ENCODE measurements at places on chromosomes 3 and 15.
A peak's percentile ranks its signal among the peaks of the same experiment; 100 is the strongest.

- DNase-seq, result no peak
Observed at GRCh38 chr3:142626971-142627370, 30.8 kb downstream of the PLS1 start.

DNA sequence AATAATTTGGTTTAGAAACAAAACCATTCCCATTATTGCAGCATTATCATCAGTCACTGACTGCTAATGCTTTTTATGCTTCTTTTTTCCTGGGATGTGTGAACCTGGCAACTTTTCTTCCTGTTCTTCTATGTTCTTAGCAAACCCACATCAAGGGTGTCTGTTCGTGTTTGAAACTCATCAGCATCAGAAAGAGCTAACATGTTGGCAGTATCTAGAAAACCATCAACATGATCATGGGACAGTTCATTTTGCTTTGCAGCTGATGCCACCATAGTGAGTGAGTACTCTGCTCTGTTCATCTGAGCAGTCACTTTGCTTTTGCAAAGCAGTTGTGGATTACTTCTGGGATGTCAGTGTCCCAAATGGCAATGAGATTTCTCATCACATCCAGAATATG lies 5.9 kb downstream of the DPH3 start:
- DNase-seq, result no peak

- no peak for DNase-seq
Observed at GRCh38 chr3:73966733-73967132, 342.0 kb upstream of the PDZRN3 start.

- DNase-seq, result no peak
Observed at GRCh38 chr3:196246612-196247308, 30.4 kb downstream of the SLC51A start.

GRCh38 chr3:179882292-179882691 lies 154.4 kb downstream of the PEX5L start:
- DNase-seq, result no peak

DNA sequence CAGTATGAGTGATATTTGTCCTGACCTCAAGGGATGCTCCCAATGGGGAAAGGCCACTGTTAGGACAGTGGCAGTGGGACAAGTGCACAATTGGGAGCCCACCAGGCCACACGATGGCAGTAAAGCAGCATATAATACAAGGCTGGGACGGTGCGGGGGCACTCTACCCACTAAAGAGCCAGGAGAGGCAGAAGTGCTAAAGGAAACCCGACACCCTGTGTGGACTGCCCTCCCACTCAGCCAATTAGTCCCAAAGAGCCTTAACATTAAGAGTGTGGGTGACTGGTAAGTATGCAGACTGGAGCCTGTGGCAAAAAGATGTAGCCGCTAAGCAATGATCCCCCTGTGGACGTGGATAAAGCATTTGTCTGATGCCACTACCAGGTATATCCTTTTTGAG lies 8.2 kb upstream of the ZNF589 start:
- no peak for DNase-seq

- DNase-seq, result peak; percentile 62
Observed at GRCh38 chr3:119322835-119323722, 28.9 kb downstream of the ARHGAP31 start.

DNA sequence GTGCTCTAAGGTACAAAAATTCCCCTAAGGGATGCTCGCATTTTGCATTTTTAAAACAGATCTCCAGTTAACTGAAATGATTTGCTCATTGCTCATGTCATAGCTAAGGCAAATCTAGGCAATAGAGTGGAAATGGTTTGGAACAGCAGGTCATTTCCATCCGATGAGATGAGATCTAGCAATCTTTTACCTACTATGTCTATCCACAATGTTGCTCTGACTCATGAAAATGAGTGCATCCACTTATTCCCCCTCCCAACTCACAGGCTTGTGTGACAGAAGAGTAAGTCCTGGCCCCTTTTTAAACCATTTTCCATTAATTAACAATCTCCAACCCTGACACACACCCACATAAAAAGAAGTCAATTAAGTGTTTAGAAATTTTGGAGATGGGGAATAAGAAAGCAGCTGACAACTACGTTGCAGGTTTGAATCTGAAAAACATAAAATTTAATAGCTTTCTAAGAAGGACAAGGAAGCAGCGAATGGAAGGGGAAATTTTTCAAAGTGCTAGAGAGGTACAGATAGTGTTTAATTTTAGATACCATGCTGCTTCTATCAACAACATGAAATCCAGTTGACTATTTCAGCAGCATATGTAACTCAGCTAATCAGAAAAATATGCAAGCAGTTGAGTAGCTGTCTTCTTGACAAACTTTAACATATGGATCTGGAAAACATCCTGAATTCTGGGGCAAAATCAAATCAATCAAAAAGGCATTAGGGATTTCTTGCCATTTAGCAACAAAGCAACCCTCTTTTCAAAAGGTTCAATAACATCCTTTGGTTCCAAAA lies 112.0 kb downstream of the TMCO5A start:
- no peak for DNase-seq

- DNase-seq, result no peak
Observed at GRCh38 chr3:103513003-103513402, 1078.2 kb downstream of the ZPLD1 start.

DNA sequence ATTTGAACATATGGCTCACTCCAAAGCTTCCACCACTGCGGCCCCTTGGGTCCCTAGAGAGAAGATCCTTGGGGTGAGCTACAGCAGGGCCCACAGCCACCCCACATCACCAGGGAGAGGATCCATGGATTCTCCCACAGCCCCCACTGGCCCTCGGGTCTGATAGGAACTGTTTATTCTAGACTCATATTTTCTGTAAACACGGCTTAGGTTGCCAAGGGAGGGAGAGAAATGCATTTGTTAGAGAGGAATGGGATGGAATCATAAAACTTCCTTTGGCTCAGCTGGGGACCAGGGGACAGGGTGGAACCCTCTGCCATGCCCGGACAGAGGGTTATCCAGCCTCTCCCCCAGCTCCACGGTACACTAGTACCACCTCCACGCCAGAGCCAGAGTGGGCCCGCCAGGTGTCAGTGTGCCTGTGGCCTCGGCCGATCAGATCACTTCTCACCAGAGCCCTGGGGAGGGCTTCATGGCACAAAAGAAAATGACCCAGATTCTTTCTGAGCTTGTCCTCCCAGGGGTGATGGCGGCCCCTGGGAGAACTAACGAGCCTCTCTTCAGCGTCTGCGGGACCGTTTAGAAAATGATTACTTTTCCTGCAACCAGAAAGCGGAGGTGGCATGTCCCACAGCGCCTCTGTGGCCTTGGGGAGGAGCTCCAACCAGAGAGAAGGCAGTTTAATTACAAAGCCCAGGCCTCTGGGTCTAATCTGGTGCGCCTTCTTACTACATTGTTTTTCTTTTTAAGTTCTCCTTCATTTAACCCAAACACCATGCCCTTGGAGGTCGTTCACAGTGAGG lies 33.7 kb downstream of the ADCY5 start:
- no peak for DNase-seq

DNA sequence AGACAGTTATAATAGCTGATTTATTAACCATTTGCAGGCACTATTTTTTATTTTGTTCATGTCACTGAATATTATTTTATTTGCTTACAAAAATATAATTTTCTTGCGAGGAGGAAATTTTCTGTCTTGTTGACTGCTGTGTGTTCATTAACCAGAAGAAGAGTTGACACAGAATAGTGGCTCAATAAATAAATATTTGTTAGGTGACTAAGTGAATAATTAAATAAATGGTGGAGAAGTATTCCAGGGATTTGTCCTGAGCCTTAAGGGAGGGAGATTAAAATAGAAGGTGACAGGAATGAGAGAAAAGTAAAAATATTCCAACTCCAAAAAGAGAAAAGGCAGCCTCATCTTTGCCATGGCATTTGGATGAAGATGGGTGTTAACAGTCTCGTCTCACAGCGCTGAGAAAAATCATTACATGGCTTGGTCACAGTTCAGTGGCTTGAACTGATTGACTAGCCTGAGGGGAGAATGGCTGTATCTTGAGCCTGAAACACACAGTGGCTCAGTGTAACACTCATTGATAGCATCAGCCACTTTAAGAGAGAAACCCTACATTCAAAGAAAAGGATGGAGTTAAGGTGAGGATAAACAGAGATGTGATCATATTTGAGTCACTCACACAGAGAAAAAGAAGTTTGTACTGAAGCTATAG lies 449.9 kb upstream of the NAALADL2 start:
- no peak for DNase-seq

- DNase-seq, result no peak
Observed at GRCh38 chr15:62977952-62978811, 64.4 kb upstream of the TPM1 start.

- no peak for DNase-seq
Observed at GRCh38 chr3:134325706-134326105, 48.5 kb downstream of the AMOTL2 start.

DNA sequence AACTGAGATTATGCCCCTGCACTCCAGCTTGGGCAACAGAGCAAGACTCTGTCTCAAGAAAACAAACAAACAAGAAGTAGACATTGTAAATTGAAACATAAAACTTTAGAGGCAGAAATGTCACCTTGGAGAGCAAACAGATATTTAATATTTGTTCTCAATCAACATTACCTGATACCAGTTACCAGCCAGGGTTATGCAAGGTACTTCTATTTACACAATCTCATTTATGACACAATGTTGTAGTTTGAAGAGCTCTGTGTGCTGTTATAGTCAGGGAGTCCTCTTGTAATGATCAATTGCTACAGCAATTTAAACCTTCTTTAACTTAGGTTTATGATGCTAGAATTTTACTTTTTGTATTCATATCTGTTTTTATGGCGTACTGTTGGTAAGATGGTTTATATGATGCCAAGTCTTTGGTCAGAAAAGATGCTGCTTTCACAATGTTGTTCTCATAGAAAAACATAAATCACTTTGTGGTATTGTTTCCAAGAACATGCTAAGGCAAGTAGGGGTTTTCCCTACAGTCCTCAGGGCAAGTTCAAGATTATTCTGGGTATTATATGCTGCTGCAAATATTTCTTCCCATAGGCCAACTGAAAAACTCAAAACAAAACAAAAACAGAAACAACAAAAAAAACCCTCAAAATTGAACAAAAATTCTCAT lies 173.5 kb downstream of the TNIK start:
- DNase-seq, result no peak

Data from thoracic aorta (tissue), 2 donors.